ENCODE measurements at places on chromosomes 11 and 22. TPM values are rescaled to one million over a fixed set of nuclear protein-coding genes. Genes with fewer than 3 reads are reported as not detected.

The TMA7B gene
- 3.0 TPM for polyA plus RNA-seq

The SULT4A1 gene
- not detected for polyA plus RNA-seq

The SCGB2A2 gene
- polyA plus RNA-seq, result not detected

The GLYATL2 gene
- polyA plus RNA-seq, result not detected

The AGBL2 gene
- polyA plus RNA-seq, result 1.0 TPM

The OR6A2 gene
- polyA plus RNA-seq, result not detected

The SLC1A2 gene
- polyA plus RNA-seq, result 0.03 TPM

The CNIH2 gene
- not detected for polyA plus RNA-seq

The MS4A15 gene
- not detected for polyA plus RNA-seq

The DCHS1 gene
- polyA plus RNA-seq, result 1.5 TPM

The CYP2D6 gene
- polyA plus RNA-seq, result 0.26 TPM

The CPT1A gene
- 9.8 TPM for polyA plus RNA-seq

The SMTNL1 gene
- polyA plus RNA-seq, result 0.16 TPM

The MMP1 gene
- polyA plus RNA-seq, result not detected

The FUT4 gene
- polyA plus RNA-seq, result 2.1 TPM

The KLHL35 gene
- polyA plus RNA-seq, result 0.37 TPM

The RASD2 gene
- polyA plus RNA-seq, result not detected

The KCNC1 gene
- not detected for polyA plus RNA-seq

The NUCB2 gene
- polyA plus RNA-seq, result 218 TPM

The FXYD6 gene
- not detected for polyA plus RNA-seq

The OTOG gene
- polyA plus RNA-seq, result not detected

The TRIM48 gene
- not detected for polyA plus RNA-seq

The CSNK2A3 gene
- 1.1 TPM for polyA plus RNA-seq

The MTNR1B gene
- polyA plus RNA-seq, result not detected

The NCF4 gene
- 6.6 TPM for polyA plus RNA-seq

The CARD10 gene
- 1.0 TPM for polyA plus RNA-seq

The XBP1 gene
- 395 TPM for polyA plus RNA-seq

The ZNF70 gene
- 0.35 TPM for polyA plus RNA-seq

The SC5D gene
- polyA plus RNA-seq, result 7.8 TPM

The IFITM10 gene
- polyA plus RNA-seq, result 0.10 TPM

The SCGB1D2 gene
- not detected for polyA plus RNA-seq

The OR8A1 gene
- polyA plus RNA-seq, result not detected

The MRE11 gene
- polyA plus RNA-seq, result 14.4 TPM

The ACRV1 gene
- polyA plus RNA-seq, result not detected

The OR2D2 gene
- not detected for polyA plus RNA-seq

The ANO9 gene
- 12.2 TPM for polyA plus RNA-seq
